ENCODE measurements at places on chromosomes 7 and 10. TPM values are rescaled to one million over a fixed set of nuclear protein-coding genes. Genes with fewer than 3 reads are reported as not detected.

- no peak for DNase-seq
- H3K4me3 ChIP-seq, result peak overlapping the region; percentile 39
- peak overlapping the region; percentile 66 for H3K27ac ChIP-seq
- H3K36me3 ChIP-seq, result no peaks in the 10 kb centered on the region
These were observed 102.8 kb upstream of the ZNF438 start for GRCh38 chr10:31134311-31134952.

DNA sequence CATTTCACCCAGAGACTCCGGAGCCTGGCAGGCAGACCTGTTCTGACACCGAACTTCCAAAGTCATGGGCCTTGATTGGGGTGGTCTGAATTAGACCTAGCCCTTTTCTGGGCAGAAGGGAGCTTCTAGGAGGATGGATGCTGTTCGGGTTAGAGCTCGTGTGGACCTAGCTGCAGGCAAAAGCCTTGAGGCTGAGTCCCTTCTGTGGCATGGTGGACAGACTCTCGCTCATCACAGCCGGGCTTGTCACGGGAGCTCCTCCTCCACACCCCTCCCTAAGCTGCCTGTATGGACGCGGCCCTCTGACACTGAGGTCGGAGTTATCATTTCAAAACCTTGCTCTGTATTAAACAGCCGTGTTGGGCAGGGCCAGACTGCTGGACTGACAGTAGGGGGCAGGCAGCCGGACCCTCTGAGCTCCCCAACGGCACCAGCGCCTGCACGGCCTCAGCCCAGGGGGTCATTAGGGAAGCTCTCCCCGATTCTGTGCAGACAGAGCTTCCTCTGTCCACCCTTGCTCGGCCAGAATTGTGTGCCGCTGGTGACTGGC, 2.2 kb downstream of the IRF5 start:
- H3K27ac ChIP-seq, result peak overlapping the region; percentile 76
- H3K27me3 ChIP-seq, result no peaks in the 10 kb centered on the region
- peaks cover 16% of the 10 kb centered on the region for H3K36me3 ChIP-seq
- peak overlapping the region; percentile 76 for H3K4me3 ChIP-seq
- DNase-seq, result peak; percentile 83

GRCh38 chr10:126854726-126855495, 50.3 kb upstream of the DOCK1 start:
- no peak overlapping the region for H3K4me3 ChIP-seq
- DNase-seq, result no peak
- H3K27me3 ChIP-seq, result no peaks in the 10 kb centered on the region
- no peaks in the 10 kb centered on the region for H3K4me1 ChIP-seq

DNA sequence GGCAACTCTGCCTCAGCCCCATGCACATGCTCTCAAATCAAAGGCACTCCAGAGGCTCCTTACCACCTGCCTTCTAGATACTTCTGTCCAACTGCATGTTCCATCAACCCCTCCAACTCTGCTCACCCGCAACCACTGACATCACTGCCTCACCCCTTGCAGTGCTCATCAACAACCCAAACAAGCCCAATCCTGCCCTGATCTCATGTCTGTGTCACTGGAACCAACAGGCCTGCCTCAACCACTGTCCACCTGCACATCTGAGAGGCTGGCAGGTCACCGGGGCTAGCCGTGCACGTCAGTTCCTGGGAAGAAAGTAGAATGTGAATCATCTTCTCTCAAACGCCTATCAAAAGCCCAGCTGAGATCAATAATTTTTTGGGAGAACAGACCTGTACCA, 33.3 kb downstream of the CTBP2 start:
- peaks cover 47% of the 10 kb centered on the region for H3K4me1 ChIP-seq
- peaks cover 9% of the 10 kb centered on the region for H3K36me3 ChIP-seq
- peak; percentile 36 for DNase-seq
- H3K4me3 ChIP-seq, result no peak overlapping the region
- no peak overlapping the region for H3K27ac ChIP-seq

- DNase-seq, result no peak
- no peaks in the 10 kb centered on the region for H3K4me1 ChIP-seq
- no peaks in the 10 kb centered on the region for H3K36me3 ChIP-seq
- H3K27ac ChIP-seq, result no peak overlapping the region
These were observed 27.7 kb upstream of the ZNF746 start for GRCh38 chr7:149525280-149525679.

- peaks cover 57% of the 10 kb centered on the region for H3K36me3 ChIP-seq
- H3K27ac ChIP-seq, result no peak overlapping the region
- H3K4me3 ChIP-seq, result no peak overlapping the region
- H3K4me1 ChIP-seq, result no peaks in the 10 kb centered on the region
These were observed 22.4 kb downstream of the NKX6-2 start for GRCh38 chr10:132763545-132763944.

DNA sequence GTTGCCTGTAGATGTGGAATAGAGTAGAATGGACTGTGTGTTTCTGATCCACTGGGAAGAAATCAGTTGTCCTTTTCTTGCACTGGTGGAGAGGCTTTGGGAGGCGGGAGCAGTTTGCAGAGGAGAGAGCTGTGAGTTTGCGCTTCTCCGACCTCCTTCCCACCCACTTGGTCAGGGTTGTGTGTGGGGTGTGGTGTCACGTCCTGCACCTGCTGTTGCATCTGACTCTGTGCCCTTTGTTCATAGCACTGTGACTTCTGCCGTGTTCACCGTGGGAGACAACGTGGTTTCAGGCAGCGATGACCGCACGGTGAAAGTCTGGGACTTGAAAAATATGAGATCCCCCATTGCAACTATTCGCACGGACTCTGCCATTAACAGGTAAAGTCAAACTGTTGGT, 67.8 kb downstream of the WDR37 start:
- no peaks in the 10 kb centered on the region for H3K4me1 ChIP-seq
- no peak for DNase-seq
- H3K27me3 ChIP-seq, result no peaks in the 10 kb centered on the region
- no peak overlapping the region for H3K27ac ChIP-seq
- peaks cover 94% of the 10 kb centered on the region for H3K36me3 ChIP-seq

DNA sequence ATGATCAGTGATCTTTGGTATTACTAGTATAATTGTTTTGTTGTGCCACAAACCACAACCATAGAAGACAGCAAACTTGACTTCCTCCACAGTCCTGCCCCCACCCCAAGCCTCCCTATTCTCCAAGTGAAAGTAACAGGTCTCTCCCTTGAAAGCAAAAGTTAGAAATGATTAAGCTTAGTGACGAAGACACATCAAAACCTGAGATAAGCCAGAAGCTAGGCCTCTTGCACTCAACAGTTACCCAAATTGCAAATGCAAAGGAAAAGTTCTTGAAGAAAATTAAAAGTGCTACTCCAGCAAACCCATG, 7.5 kb downstream of the SAR1A start:
- no peak for DNase-seq
- H3K27me3 ChIP-seq, result no peaks in the 10 kb centered on the region
- H3K4me1 ChIP-seq, result peaks cover 55% of the 10 kb centered on the region
- no peaks in the 10 kb centered on the region for H3K36me3 ChIP-seq
- peak overlapping the region; percentile 49 for H3K27ac ChIP-seq
- no peak overlapping the region for H3K4me3 ChIP-seq

RABGEF1 gene
- polyA plus RNA-seq, result 8.8 TPM

- DNase-seq, result no peak
- no peaks in the 10 kb centered on the region for H3K36me3 ChIP-seq
- no peaks in the 10 kb centered on the region for H3K27me3 ChIP-seq
- H3K4me1 ChIP-seq, result no peaks in the 10 kb centered on the region
These were observed 670.1 kb downstream of the REEP3 start for GRCh38 chr10:64191286-64191685.

DNA sequence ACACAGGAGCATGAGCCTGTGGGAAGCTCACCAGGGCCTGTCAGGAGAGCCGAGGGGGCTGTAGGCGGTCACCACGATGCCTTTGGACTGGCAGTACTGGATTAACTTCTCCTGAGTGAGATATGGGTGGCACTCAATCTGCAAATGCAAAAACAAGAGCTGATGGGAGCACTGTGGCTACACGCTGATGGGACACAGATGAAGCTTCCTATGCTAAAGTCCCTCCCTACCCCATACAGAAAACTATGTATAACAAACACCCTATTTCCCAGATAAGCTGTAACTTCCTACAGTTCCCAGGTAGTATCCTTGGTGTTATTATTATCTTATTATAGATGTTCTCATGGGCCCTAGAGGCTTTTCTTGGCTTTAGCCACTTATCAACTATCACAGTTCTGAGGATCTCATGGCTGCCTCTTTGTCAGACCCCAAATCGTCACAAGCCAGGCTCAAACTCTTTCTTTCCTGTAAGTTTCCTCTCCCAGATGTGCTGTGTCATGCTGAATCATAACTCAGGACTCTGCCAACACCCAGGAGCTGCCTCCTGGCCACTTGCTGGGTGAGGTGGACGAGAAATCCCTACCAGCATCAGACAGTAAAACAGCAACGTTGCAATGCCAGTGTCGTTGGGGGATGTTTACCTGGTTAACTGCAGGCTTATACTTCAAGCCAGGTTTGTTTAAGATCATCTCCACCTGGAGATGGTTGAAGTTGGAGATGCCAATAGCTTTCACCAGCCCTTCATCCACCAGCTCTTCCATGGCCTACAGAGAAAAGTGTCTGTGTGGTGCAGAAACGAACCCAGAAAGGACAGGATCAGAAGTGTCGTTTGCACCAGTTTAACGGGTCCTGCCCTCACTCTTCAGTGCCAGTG, 10.3 kb downstream of the AKR1B1 start:
- H3K27ac ChIP-seq, result no peak overlapping the region
- H3K36me3 ChIP-seq, result peaks cover 75% of the 10 kb centered on the region
- H3K27me3 ChIP-seq, result no peaks in the 10 kb centered on the region
- H3K4me3 ChIP-seq, result no peak overlapping the region
- H3K4me1 ChIP-seq, result peaks cover 27% of the 10 kb centered on the region
- no peak for DNase-seq

HMX2 gene
- polyA plus RNA-seq, result not detected

- H3K4me3 ChIP-seq, result no peak overlapping the region
- H3K36me3 ChIP-seq, result no peaks in the 10 kb centered on the region
- no peak for DNase-seq
- no peaks in the 10 kb centered on the region for H3K27me3 ChIP-seq
- peak overlapping the region; percentile 80 for H3K27ac ChIP-seq
- H3K4me1 ChIP-seq, result peaks cover 49% of the 10 kb centered on the region
These were observed 32.1 kb downstream of the FOXK1 start for GRCh38 chr7:4714161-4714700.

GRCh38 chr7:74569501-74570075, 87.9 kb upstream of the GTF2I start:
- no peaks in the 10 kb centered on the region for H3K36me3 ChIP-seq
- DNase-seq, result no peak
- no peak overlapping the region for H3K27ac ChIP-seq
- H3K4me1 ChIP-seq, result no peaks in the 10 kb centered on the region
- no peaks in the 10 kb centered on the region for H3K27me3 ChIP-seq

GRCh38 chr7:107982918-107983389, 20.0 kb downstream of the LAMB1 start:
- H3K27me3 ChIP-seq, result no peaks in the 10 kb centered on the region
- no peak for DNase-seq
- no peak overlapping the region for H3K27ac ChIP-seq
- no peak overlapping the region for H3K4me3 ChIP-seq

All from spleen (tissue), 13 donors.